ENCODE measurements at places on chromosomes 2 and 18.

- no peak for DNase-seq
Measured at GRCh38 chr18:28359176-28359575, 182.2 kb upstream of the CDH2 start.

- DNase-seq, result no peak
Measured at GRCh38 chr2:241432824-241433448, 75.4 kb downstream of the STK25 start.

DNA sequence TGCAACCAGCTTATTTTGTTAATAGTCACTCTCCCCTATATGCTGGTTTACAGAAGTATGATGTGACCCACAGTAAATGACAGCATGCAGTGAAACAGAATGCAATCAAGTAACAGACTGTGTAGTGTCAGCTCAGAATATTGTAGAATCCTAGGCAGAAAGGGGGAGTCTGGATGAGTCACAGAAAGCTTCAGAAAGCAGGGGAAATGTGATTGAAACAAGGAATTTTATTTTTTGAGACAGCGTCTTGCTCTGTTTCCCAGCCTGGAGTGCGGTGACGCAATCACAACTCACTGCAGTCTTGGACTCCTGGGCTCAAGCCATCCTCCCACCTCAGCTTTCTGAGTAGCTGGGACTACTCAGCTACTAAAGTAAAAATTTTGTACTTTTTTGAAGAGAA, 219.9 kb upstream of the FBXO11 start:
- no peak for DNase-seq

DNA sequence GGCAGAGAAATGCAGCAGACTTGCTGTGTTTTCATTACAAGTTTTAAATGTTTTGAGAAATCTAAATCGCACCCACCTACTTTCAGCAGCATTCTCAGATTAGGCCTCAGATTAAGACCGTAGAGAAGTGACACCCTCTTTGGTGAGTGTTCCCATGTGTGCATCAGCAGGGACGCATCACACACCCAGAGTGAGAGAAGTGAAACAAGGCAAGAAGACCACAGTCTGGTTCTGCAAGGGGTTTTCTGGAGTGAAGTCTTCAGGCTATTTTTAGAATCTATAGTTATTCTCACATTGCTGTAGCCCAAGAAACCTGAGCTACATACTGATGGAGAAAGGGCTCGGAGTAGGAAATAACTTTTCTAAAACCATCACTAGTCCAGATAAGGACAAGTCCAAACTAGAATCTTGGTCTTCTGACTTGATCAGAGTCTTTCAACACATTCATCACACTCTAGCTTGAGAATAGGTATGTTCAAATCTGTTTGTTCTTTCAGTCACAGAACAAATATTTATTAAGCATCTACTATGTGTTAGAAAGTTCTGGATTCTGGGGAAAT, 1216.6 kb upstream of the PIK3C3 start:
- no peak for DNase-seq

DNA sequence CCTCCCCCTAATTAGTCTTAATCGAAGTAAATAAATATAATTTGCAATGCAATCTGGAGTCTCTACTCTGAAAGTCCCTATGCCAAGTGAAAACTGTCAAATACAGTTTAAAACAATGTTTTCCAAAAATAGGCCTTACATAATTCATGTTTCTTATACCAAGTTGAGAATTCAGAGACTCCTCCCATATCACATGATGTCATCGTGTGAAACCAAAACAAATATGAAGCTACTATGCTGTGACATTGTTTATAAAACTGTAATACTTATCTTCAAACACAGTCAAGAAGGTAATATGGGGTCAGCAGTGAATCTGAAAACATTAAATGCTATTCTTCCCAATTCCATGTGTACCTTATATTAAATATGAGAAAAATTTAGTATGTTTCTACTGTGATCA, 940.2 kb upstream of the FANCL start:
- no peak for DNase-seq

GRCh38 chr18:23938901-23939341, 75.6 kb upstream of the TTC39C start:
- DNase-seq, result no peak

- DNase-seq, result no peak
Measured at GRCh38 chr2:142467321-142467720, 336.5 kb upstream of the LRP1B start.

DNA sequence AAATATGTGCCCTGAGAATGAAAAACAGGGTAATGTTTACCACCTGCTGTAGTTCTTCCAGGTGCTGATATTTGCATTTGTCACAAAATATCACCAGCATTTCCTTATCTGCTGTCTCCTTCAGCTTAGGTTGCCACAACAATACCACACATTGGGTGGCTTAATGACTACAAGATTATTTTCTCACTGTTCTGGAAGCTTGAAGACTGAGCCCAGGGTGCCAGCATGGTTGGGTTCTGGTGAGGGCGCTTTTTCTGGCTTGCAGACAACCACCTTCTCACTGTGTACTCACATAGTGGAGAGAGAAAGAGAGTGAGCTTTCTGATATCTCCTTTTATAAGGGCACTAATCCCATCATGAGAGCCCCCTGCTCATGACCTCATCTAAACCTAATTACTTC, 407.5 kb upstream of the RGPD4 start:
- DNase-seq, result no peak

Measured in CD8-positive, alpha-beta T cell (primary cell).